Fibroblast of lung (primary cell): ENCODE measurements at places on chromosomes 12 and 14.

DNA sequence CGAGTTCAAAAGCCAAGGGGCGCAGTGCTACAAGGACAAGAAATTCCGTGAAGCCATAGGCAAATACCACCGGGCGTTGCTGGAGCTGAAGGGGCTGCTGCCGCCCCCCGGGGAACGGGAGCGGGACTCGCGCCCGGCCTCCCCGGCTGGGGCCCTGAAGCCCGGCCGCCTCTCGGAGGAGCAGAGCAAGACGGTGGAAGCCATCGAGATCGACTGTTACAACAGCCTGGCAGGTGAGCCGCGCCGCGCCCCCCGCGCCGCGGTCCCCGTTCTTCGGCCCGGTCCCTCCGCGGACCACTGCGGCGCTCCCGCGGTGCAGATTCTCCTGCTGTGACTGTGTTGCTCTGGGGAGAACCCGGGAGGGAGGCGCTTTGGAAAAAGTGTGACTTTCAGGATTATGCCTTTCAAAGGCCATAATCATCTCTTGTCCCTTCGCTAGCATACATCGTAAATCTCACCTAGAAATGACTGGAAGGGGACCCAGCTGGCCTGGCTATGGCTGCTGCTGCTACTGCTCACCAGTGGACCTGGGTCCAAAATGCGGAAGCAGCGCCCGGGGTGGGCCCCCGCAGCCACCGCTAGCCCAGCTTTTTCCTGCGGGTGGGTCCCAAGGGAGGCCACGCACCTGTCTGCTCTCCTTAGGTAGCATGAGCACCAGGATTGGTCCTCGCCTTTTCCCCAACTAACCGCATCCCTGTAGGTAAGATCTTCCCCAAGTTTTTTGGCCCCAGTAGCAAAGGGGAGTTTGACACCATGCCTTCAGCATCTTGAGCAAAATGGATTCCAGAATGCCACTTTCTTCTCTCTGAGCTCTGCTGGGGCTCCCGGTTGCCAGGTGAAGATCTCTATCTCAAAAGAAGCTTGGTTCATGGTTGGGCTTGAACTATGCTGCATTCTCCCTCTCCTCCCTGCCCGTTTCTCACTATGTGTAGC is 853 bp downstream of the TTC9 start:
- DNase-seq = no peak

DNA sequence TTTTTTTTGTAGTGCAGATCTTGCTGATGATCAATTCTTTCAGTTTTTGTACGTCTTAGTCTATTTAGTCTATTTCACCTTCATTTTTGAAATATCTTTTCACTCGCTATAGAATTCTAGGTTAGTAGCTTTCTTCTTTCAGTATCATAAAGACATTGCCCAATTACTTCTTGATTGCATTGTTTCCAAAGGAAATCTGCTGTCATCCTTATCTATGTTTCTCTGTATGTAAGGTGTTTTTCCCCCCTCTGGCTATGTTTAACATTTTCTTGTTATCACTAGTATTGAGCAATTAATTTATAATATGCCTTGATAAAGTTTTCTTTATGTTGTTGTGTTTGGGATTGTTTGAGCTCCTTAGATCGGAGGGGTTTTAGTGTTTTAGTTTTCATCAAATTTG is 171.9 kb downstream of the BMP4 start:
- no peak for DNase-seq

DNA sequence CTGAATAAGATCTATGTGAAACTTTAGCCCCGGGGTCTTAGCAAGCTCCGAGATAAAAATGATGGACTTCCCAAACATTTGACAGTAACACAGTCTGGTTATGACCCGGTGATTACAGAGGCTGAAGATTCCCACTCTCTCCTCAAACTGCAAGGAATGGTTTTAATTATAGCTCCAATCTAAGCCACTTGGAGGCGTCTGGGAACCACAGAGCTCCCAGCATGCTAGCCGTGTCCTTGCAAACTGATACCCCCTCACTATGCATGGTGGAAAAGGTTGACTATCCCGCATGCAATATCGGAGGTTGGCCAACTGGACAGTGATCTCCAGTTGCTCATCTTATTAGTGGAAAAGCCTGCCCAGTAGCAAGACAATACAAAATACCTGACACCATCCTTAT is 76.5 kb upstream of the GRIN2B start:
- no peak for DNase-seq

- no peak for DNase-seq
Observed at GRCh38 chr14:61221906-61222305, 59.2 kb downstream of the TMEM30B start.

DNA sequence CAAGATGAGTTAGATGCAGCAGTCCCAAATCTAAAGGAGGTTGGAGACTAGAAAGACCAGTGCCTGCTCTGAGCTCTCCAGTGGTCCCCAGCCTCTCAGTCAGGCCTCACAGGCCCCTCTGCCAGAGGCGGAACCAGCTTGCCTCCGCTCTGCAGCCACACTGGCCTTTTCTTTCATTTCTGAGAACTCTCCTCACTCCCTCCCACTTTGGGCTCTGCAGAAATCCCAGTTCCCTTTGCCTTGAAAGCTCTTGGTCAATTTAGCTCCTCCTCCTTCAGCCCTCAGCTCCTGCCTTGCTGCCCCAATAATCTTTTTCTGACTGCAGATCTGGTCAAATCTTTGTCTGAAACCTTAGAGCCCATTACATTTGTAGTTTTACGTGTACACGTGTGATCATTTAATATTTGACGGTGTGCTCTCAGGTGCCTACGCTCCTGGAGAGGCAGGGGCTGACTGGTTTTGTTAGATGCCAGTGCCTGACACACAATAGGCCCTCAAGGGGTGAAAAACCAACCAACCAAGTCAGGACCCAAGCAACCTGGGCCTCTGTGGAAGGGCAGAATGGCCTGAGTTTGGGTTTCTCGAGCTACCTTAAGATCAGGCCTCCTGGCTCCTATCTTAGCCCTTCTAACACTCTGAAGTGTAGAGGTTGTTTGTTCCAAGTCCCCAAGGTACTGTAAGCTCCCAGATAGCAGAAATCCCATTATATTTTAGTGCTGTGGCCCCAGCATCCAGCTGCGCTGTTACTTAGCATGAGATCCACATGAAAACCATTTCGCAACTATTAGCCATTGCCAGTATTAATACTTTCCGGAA is 1.1 kb upstream of the NUDT4 start:
- DNase-seq = peak; percentile 77

DNA sequence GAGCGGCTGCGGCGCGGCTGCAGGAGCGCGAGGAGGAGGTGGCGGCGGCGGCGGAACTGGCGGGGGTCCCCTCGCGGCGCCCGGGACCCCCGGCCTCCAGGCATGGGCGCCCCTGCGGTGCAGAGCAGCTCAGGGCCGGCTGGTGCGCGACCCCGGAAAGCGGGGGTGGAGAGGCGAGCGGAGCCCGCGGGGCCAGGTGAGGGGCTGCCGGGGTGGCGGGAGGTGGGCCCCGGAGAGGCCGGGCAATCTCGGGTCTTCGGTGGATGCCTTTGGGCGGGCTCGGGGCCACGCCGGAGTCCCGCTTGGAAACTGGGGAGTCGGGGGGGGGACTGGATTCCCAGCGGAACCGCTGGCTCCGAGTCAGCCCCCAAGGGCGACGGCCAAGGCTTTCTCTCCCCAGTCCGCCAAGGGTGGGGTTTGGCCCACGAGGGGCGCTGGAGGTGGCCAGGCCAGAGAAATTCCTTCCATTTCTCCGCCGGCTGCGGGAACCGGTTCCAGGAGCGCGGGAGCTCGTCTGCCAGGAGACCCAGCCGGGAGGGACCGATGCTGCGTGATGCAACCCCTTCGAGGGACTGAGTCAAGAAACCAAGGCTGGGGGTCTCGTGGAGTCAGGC is 13.9 kb upstream of the NR4A1 start:
- peak; percentile 60 for DNase-seq

DNA sequence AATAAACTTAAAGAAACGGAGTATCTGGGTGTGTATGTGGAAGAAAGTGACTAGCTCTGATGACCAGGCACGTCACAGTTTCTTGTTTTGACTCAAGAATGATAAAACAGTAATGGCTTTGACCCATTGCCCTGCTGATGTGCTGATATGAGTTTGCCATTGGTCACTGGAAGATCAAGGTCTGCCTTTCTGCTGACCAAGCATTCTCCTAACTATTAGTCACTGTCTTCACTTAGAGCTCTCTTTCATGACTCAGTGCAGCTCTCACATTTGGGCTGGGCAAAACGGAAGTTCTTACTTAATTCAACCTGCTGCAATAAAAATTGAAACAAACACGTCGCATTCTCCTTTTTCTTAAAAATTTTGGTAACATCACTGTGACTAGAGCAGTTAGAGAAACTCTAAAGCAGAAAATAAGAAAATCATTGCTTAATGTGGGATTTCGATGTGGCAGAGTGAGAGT is 366.7 kb downstream of the BTG1 start:
- peak; percentile 83 for DNase-seq
